ENCODE measurements at places on chromosomes 3 and 15.
A peak's percentile ranks its signal among the peaks of the same experiment; 100 is the strongest.

DNA sequence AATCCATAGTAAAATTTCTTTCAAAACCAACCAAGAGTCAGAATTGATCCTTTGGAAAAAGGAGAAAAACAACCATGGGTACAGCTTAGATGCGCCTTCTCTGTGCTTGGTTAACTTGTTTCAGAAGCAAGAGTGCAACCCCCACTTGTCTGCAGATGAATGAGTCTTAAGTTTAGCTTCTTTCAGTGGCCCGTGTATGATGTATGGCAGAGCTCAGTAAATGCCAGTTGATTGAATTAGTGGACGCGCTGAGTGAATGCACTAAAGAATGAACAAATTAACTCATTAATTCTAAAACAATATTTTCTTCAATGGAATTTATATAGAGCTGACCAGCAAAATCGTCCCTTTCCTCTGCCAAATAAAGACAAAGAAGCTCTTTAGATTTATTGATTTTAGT lies 67.0 kb upstream of the ARHGEF3 start:
- DNase-seq = no peak

GRCh38 chr15:27087651-27088583 lies 116.9 kb downstream of the GABRG3 start:
- no peak for DNase-seq

DNA sequence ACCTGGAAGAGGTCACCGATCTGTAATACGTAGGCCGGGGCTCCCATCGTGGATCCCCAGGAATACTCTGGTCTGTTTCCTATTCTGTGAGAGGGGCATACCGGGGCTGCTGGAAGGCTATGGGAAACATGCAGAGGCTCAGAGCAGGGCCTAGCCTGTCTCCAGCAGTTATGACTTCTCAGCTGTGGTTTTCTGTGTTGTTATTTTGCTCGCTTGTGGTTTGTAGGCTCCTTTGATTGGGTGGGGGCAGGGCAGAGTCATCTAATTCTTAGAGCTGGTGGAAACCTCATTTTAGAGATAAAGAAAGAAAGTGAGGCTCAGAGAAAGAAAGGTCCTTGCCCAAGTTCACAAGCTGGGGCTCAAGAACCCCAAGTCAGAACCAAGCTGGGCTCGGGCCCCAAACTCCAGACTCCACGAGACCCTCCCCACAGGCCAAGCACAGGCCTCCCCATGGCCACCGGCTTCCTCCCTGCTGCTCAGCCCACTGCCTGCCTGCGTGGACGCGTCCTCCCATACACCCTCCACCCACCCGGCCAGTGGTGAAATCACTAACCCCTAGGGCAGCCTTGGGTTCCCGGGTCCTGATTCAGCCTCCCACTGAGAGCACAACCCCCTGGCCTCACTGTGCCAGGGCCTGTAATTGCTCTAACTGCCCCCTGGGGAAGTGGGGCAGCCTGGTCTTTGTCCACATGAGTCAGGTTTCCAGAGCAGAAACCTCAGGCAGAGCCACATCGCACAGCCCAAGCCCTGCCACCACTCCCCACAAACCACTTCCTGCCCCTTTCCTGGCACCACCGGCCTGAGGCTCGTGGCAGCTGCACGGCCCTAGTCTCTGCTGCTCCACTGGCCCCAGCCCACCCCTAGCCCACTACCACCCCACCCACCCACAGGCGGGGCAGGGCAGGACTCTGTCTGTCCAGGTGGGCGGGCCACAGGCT lies 270.8 kb downstream of the UACA start:
- DNase-seq = peak; percentile 89

DNA sequence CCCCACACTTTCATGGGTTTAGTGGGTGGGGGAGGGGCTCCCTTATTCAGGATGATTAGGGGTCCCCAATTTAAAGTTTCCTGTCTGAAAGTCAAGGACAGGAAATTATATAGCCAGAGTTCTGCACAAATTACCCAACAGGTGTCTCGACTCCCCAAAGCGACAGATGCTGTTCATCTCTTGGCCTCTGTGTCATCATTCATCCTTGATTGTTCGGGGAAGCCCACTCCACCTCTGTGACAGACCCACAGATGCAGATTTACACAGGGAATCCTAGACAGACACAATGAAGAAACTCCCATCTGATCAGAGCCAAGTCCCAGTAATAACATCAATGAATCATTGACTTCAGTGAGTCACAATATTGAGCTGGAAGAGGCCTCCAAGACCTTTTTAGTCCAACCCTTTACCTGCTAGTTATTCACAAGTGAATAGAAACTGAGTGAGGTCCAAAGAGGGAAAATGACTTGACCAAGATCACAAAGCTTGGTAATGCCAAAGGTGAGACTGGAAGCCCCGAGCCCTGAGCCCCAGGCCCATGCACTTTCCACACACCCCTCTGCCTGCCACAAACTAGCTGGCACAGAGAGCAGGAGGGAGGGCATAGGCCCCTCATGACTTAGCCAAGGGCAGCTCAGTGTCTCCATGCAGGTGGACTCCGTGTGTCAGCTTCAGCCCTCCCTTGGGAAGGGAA lies 7.9 kb upstream of the SRP14 start:
- no peak for DNase-seq

GRCh38 chr15:49148727-49149126 lies 6.7 kb downstream of the COPS2 start:
- no peak for DNase-seq

DNA sequence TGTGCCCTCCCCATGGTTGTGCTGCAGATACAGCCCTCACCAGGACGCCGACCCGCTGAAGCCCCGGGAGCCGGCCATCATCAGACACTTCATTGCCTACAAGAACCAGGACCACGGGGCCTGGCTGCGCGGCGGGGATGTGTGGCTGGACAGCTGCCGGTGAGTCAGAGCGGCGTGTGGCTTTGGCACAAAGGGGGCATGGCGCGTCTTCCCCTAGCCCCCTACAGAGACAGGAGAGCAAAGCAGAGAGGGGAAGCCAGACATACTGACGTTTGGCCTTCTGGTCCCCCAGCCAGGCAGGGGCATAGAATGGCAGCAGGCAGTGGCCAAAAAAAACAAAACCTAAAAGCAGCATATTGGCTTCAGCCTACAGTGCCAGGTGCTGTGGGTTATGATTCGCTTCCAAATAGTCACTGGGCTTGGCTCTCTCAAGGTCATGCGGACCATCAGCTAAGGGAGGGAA lies 64.0 kb downstream of the MESD start:
- DNase-seq = no peak

GRCh38 chr3:53650424-53650823 lies 156.0 kb downstream of the CACNA1D start:
- no peak for DNase-seq

GRCh38 chr3:37453393-37454389 lies 279.3 kb upstream of the LRRFIP2 start:
- DNase-seq = no peak

GRCh38 chr3:901953-902778 lies 190.7 kb upstream of the CNTN6 start:
- DNase-seq = no peak

GRCh38 chr15:90191794-90192509 lies 9.2 kb upstream of the SEMA4B start:
- peak; percentile 62 for DNase-seq

DNA sequence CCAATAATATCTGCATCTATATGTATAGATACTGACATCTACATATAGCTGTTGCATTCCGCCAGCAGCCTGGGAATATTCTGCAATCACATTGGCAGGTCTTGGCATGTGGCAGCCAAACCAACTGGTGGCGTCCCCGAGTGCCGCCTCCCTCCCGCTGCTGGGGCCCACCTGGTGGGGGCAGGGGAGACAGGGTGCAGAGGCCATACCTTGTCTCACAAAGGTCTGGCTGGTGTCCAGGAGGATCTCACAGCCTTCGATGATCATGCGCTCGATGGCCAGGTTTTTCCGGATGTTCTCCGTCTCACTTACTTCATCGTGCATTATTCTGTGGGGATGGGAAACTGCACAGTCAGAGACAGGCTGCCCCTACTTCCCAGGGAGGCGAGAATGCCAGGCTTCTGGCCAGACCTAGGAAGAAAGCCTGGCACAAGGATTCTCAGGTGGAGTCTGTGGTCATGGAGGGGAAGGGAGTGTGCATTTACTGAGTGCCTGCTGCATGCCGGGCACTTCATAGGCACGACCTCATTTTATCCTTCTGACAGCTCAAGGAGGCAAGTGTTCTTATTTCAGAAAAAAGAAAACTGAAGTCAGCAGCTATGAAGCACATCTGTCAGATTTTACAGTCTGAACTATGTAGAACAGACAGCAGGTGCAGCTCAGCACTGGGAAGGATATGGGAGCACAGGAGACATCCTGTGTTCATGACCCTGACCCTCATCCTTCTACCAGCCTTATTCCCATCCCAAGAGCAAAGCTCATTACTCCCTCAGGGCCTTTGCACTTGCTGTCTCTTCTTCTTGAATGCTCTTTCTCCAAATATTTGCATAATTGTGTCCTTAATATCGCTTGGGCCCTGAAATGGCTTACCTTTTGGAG lies 62.8 kb downstream of the RASGRF1 start:
- no peak for DNase-seq

DNA sequence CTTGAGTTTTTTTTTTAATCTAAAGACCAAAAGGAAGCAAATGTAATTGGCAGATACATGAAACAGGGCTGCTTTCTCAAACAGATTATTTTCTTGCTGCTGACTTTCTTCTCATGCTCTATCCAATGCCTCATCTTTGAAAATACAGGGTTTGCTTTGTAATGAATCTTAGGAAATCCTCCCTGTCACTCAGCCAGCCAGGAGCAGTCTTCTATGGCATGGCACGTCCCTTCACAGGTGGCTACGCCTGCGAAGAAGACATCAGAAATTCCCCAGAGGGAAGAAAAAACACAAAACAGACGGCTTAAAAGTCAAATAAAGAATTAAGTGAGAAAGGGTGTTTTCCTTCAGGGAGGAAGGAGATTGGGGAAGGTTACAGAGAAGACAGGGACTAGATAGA lies 242.5 kb downstream of the IGSF11 start:
- no peak for DNase-seq

- no peak for DNase-seq
Observed at GRCh38 chr15:88011533-88011932, 245.0 kb downstream of the NTRK3 start.

DNA sequence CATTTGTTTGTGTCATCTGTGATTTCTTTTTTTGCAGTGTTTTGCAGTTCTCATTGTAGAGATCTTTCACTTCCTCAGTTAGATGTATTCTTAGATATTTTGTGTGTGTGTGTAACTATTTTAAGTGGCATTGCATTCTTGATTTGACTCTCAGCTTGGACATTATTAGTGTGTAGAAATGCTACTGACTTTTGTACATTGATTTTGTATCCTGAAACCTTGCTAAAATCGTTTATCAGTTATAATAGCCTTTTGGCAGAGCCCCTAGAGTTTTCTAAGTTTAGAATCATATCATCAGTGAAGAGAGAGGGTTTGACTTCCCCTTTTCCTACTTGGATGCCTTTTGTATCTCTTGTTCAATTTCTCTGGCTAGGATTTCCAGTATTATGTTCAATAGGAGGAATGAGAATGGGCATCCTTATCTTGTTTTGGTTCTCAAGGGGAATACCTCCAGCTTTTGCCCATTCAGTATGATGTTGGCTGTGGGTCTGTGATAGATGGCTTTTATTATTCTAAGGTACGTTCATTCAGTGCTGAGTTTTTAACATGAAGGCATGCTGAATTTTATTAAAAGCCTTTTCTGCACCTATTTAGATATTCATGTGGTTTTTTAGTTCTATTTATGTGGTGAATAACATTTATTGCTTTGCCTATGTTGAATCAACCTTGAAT lies 211.7 kb downstream of the MBNL1 start:
- DNase-seq = no peak

GRCh38 chr3:139519998-139520737 lies 19.4 kb downstream of the RBP1 start:
- peak; percentile 64 for DNase-seq

DNA sequence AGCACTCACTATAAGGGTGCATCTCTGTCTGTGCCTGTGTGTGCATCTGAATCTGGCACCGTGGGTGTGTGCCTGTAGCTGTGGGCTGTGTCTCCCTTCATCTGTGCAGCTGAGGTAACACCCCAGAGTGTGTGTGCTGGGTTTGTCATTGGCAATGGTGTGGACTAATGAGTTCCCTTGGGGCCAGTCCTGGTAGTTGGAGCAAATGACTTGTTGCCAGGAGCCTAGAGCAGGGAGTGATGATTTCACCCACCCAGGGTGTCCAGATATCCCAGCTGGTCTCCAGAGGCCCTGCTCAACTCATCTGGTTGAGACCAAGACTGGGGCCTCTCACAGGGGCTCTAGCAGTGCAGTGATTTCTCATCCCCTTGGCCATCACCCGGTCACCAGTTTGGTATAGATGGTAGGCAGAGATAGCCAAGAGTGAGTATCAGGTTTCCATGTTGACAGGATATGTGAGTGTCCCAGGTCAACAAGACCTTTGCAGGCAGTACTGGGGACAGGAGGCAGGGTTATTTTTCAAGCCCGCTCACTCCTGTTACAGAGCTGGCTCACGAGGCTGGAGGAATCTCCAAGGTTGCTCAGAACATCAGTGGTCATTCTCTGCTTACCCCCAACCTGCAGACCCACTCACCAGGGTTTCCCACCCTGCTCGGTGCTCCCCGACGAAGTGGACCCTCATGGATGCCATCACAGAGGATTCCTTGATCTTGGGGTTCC lies 4.1 kb upstream of the HDAC11 start:
- no peak for DNase-seq

DNA sequence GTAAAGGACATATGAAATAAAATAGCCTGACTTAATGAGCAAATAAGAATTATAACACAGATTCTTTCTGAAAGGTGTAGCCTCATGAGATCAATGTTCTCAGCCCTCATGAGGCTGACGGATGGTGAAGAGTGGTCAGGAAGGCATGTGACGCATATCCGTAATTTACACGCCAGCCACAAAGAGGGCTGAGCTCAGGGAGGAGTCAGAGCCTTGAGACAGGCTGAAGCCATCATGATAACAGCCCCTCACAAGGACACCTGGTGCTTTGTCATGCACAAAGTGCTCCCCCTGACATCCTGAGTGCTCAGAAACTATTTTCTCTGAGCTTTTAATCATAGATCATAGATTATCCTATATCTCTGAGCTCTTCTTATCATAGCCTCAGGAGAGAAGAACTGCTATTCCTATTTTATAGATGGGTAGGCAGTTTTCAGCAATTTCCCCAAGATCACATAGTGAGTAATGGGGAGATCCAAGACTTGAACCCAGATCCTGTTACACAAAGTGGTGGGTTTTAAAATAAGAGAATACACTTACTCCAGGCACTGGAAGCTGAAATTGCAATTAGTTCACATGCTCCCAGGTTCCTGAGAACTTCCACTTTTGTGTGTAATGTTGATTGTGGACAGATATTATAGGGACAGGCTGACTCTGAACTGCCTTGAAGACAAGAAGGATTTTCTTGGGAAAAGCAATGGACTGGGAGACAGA lies 267.1 kb downstream of the RPLP1 start:
- peak; percentile 73 for DNase-seq

DNA sequence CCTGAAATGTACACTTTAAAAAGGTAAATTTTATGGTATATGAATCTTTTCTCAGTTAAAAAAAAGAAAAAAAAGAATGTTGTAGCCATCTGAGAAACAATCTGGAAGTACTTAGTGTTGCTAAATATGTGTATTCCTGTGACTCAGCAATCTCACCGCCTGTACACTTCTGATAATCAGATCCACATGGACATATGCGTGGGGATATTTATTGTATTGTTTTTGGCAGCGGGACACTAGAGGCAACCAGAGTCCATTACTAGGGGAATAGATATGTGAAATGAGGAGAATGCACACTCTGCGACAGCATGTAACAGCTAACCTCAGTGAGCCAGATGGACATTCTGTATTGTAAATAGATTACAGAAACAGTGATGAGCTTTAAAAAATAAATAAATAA lies 65.4 kb downstream of the AQP9 start:
- no peak for DNase-seq

GRCh38 chr3:192914848-192915247 lies 2.8 kb downstream of the MB21D2 start:
- no peak for DNase-seq
